ENCODE measurements at places on chromosomes 12 and 14. TPM values are rescaled to one million over a fixed set of nuclear protein-coding genes. Genes with fewer than 3 reads are reported as not detected.

DNA sequence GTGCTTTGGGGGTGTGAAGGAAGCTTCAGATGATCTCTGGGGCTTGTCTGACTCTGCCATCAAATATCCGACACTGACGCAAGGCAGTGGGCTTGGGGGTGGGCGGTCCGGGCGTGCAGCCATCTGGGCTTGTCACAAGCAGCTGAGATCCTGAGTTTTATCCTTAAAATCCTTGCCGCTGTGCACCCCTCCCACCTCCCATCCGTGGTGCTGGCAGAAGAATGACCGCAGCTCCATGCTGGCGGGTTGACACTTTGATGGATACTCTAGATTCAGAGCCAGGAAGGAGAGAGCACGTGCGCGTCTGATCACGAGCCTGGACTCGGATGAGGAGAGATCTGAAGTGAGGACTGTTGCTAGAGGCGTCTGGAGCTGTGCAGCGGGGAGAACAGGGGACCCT is 3.0 kb downstream of the ZFYVE21 start:
- DNase-seq: no peak
- H3K36me3 ChIP-seq: no peaks in the 10 kb centered on the region
- H3K27ac ChIP-seq: no peak overlapping the region
- no peaks in the 10 kb centered on the region for H3K27me3 ChIP-seq
- peaks cover 67% of the 10 kb centered on the region for H3K4me1 ChIP-seq

GRCh38 chr12:54272214-54272613 is 7.7 kb downstream of the CBX5 start:
- no peak for DNase-seq
- no peaks in the 10 kb centered on the region for H3K27me3 ChIP-seq

DNA sequence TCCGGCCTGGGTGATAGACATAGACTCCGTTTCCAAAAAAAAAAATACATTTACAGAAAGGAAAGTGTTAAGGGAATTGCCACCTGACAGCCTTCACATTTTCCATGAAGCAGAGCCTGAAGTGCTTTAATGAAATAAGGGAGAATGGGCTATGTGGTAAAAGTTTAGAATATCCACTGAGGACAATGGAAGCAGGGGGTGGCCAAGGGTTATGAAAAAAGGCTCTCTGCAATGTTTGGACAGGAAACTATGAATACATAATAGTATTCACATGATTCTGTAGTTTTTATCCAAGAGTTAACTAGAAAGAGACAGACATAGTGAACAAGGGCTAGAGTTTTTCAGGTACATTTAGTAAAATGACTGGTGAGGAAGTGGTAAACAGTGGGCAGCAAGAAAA is 75.3 kb downstream of the COCH start:
- no peaks in the 10 kb centered on the region for H3K27me3 ChIP-seq
- peaks cover 39% of the 10 kb centered on the region for H3K36me3 ChIP-seq
- H3K4me3 ChIP-seq: no peak overlapping the region
- H3K27ac ChIP-seq: no peak overlapping the region

- no peak overlapping the region for H3K4me3 ChIP-seq
- H3K4me1 ChIP-seq: no peaks in the 10 kb centered on the region
- no peak for DNase-seq
These were observed 19.0 kb downstream of the GALNT9 start for GRCh38 chr12:132310181-132311040.

- H3K4me1 ChIP-seq: no peaks in the 10 kb centered on the region
- H3K4me3 ChIP-seq: no peak overlapping the region
- no peaks in the 10 kb centered on the region for H3K36me3 ChIP-seq
- no peak overlapping the region for H3K27ac ChIP-seq
These were observed 21.8 kb upstream of the RTRAF start for GRCh38 chr14:51967521-51967920.

GRCh38 chr12:56521590-56522371 is at the start of gene RBMS2:
Gene RBMS2, plus strand, starts transcription at chr12:56521820. Its CDS starts 204 bp downstream, at chr12:56522024.
- no peaks in the 10 kb centered on the region for H3K36me3 ChIP-seq
- peak within 1 kb of the TSS; percentile 61 for H3K4me3 ChIP-seq
- H3K27ac ChIP-seq: peak within 1 kb of the TSS; percentile 91
- peak; percentile 91 for DNase-seq

DNA sequence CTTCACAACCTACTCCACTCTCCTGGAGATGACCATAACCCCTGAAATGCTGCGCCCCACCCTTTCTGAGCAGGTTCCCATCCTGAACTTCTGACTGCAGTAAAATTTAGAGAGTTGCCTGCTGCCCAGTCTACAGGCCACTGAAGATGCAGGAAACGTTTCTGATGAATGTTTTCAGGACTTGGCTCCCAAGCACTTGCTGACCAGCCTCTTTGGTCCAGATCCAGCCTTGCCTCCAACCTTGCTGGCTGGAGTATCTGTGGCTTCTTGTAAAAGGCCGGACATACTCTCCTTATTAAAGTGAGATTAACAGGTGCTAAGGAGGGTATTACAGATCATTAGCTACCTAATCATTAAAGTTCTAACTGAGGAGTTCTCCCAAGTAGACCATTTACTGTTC is 70.3 kb upstream of the STXBP6 start:
- DNase-seq: no peak
- peak overlapping the region; percentile 1 for H3K27ac ChIP-seq
- H3K4me3 ChIP-seq: no peak overlapping the region
- H3K36me3 ChIP-seq: no peaks in the 10 kb centered on the region
- H3K4me1 ChIP-seq: peaks cover 34% of the 10 kb centered on the region

FGF23 gene
- total RNA-seq: 0.08 TPM

GPRC5D gene
- total RNA-seq: not detected

CLEC4C gene
- not detected for total RNA-seq

MYO1H gene
- total RNA-seq: 0.16 TPM

Measured in right atrium auricular region (tissue), 2 donors.